ENCODE measurements at places on chromosomes 11 and 22. TPM values are rescaled to one million over a fixed set of nuclear protein-coding genes. Genes with fewer than 3 reads are reported as not detected.

GRCh38 chr11:119368121-119369034 lies 13.1 kb downstream of the USP2 start:
- no peak for DNase-seq

Gene TRIM51
- not detected for total RNA-seq

DNA sequence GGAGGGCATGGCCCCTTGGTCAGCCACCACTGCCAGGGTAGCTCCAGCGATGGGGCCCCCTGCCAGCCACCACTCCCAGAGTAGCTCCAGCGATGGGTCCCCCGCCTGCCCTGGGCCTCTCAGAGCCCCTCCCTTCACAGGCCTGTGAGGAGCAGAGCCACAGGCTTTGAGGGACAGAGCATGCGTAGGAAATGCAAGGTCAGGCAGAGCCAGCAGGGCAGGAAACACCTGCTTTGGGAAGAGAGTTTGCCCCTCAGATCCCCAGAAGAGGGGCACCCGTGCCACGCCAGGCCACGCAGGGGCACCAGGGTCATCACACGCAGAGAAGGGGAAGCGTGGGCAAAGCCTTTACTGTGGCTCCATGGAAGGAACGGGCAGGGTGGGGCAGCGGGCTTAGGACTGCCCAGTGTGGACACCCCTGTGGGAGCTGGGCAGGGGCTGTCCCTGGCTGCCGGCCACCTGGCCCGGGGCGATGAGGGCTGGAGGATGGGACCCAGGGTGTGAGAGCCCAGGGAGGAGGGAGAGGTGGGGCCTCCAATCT lies 477.8 kb downstream of the BRD1 start:
- no peak for DNase-seq

- DNase-seq, result no peak
These were observed 48.1 kb downstream of the SPON1 start for GRCh38 chr11:14010665-14011064.

GRCh38 chr11:64582885-64583284 lies 8.1 kb upstream of the SLC22A12 start:
- DNase-seq, result no peak

DNA sequence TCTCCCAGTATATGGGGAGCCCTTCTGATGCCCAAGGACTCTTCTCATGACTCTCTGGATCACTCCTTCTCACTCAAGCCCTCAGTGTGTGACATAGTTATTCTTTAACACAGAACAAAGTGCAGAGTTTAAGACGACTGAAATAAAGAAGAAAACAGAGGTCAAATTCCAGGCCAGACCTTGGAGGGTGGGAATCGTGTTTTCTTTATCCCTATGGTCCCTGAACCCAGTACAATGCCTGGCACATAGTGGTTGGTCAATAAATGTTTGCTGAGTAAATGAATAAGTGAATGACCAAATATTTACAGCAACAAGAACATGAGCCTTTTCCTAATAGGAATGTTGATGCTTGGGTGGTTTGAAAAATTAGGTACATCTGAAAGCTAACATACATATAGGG lies 28.8 kb downstream of the VSTM5 start:
- peak; percentile 64 for DNase-seq

GRCh38 chr11:56932572-56933220 lies 56.0 kb upstream of the OR5AK2 start:
- peak; percentile 27 for DNase-seq

Gene KRTAP5-8
- not detected for total RNA-seq

DNA sequence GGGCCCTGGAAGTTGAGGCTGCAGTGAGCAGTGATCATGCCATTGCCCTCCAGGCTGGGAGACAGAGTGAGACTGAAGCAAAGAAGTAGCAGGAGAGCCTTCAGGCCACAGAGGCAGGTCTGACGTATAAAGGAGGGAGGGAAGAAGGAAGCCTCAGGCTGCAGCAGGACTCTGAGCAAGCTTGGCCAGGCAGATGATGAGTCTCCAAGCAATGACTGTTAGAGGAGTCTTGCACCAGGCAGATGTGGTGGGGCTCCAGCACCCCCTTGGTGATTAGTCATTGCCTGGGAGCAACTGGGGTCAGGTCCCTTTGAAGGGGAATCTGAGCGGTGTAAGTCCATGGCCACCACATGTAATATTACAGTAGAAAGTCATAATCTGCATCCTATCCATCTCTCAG lies 36.6 kb upstream of the NFAM1 start:
- no peak for DNase-seq

GRCh38 chr22:47000888-47001287 lies 238.4 kb downstream of the TBC1D22A start:
- no peak for DNase-seq

Gene PHF21B
- total RNA-seq, result 0.07 TPM

- no peak for DNase-seq
These were observed 32.6 kb downstream of the MYO18B start for GRCh38 chr22:25774575-25775026.

GRCh38 chr22:46887978-46888377 lies 125.5 kb downstream of the TBC1D22A start:
- no peak for DNase-seq

DNA sequence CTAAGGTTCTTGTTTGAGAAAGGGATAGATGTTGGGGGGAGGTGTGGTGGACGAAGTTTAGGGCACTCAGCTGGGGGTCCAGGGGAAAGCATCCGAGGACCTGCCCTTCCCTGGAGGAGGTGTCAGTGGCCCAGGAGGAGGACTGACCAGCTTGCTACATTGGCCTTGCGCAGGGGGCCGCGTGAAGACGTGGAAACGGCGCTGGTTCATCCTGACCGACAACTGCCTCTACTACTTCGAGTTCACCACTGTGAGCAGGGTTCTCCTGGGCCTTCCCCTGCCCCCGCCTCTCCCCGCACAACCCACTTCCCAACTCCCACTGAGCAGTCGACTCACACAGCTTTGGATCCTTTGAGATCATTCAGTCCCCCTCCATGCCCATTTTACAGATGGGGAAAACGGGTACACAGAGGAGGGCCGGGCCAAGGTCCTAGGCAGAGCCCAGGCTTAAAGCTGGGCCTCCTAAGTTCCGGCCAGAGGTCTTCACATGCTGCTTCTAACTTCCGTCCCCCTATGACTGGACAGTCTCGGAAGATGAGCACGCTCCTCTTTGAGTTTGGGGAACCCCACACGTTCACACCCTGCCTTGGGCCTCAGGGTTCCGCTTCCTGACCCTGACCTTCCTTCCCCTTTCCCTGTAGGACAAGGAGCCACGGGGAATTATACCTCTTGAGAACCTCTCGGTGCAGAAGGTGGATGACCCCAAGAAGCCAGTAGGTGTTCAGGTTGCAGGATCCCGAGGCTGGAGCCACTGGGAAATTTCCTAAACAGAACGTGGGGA lies 28.7 kb downstream of the CYTH4 start:
- DNase-seq, result no peak

Gene SF1
- 111 TPM for total RNA-seq

DNA sequence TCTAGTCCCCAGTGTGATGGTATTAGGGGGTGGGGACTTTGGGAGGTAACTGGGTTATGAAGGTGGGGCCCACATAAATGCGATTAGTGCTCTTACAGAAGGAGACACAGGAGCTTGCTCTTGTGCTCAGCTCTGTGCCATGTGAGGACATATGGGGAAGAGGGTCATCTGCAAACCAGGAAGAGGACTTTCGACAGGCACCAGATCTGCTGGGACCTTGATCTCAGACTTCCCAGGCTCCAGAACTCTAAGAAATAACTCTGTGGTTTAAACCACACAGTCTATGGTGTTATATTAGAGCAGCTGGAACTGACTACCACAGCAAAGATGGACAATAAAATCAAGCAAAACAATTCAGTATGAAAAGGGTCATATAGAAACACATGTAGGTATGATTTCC lies 26.7 kb downstream of the NNMT start:
- DNase-seq, result no peak

Gene HEPN1
- not detected for total RNA-seq

- no peak for DNase-seq
These were observed 2.6 kb downstream of the ACER3 start for GRCh38 chr11:76863196-76863777.

Gene SMIM35
- not detected for total RNA-seq

Gene CD44
- 296 TPM for total RNA-seq

Gene TECTA
- 0.23 TPM for total RNA-seq

GRCh38 chr11:132106096-132106982 lies 735.9 kb downstream of the NTM start:
- DNase-seq, result no peak

- DNase-seq, result peak; percentile 96
These were observed 1.9 kb upstream of the OR6Q1 start for GRCh38 chr11:58028687-58029411.

DNA sequence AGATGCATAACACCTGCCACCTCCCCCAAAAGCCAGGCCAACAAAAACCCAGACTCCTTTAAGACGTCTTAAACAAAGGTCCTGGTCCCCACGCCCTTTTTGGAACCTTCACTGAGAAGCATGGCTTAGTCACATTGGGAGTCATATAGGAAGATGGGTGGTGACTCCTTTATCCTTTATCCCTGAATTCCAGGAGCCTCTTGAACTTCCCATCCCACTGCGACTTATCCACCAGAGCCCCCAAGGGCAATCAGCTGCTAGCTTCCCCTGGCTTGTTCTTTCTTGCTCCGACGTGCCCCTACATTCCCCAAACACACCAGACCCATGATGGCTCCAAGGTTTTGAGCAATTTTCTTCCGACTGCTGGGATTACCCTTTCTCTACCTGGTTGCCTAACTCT lies 567.0 kb upstream of the CADM1 start:
- DNase-seq, result no peak

Gene TRIM29
- total RNA-seq, result 0.22 TPM

- DNase-seq, result no peak
These were observed 147.0 kb upstream of the B3GAT1 start for GRCh38 chr11:134558916-134559601.

Gene CSKMT
- total RNA-seq, result 26.3 TPM

- DNase-seq, result no peak
These were observed 98.8 kb downstream of the GGTLC2 start for GRCh38 chr22:22743128-22743760.

- DNase-seq, result no peak
These were observed 830.3 kb downstream of the TBC1D22A start for GRCh38 chr22:47592791-47593190.

Gene CCDC188
- total RNA-seq, result not detected

DNA sequence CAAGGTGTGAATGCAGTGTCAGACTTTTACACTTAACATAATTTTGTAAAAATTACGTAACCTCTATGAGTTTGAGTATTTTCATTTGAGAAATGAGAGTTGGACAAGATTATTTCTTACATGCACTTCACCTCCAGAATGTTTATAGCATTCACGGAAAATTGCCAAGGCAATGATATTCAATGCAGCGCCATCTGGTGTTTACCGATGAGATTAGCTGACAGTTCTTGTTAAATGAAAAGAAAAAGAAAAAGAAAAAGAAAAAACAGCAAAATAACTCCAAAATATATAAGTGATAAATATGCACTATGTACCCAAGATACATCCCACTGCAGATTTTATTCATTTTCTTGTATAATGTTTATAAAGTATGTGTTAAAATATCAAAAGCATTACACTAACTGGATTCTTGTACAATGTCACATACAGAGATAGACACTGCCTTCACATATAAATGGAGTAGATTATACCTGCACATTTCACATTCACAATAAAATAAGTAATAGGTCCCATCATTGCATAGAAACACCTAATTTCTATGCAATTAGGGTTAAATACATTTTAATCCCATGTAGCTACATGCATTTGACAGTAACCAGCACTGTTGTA lies 976.3 kb upstream of the FAT3 start:
- no peak for DNase-seq

Gene PLCB3
- 43.5 TPM for total RNA-seq

GRCh38 chr11:118705791-118706545 lies 26.5 kb upstream of the TREH start:
- DNase-seq, result no peak

GRCh38 chr22:48672387-48672786 lies 1155.3 kb downstream of the BRD1 start:
- no peak for DNase-seq
